ENCODE measurements at places on chromosomes 11 and 22.
A peak's percentile ranks its signal among the peaks of the same experiment; 100 is the strongest.

GRCh38 chr11:14075118-14076078, 112.9 kb downstream of the SPON1 start:
- DNase-seq = peak; percentile 16

DNA sequence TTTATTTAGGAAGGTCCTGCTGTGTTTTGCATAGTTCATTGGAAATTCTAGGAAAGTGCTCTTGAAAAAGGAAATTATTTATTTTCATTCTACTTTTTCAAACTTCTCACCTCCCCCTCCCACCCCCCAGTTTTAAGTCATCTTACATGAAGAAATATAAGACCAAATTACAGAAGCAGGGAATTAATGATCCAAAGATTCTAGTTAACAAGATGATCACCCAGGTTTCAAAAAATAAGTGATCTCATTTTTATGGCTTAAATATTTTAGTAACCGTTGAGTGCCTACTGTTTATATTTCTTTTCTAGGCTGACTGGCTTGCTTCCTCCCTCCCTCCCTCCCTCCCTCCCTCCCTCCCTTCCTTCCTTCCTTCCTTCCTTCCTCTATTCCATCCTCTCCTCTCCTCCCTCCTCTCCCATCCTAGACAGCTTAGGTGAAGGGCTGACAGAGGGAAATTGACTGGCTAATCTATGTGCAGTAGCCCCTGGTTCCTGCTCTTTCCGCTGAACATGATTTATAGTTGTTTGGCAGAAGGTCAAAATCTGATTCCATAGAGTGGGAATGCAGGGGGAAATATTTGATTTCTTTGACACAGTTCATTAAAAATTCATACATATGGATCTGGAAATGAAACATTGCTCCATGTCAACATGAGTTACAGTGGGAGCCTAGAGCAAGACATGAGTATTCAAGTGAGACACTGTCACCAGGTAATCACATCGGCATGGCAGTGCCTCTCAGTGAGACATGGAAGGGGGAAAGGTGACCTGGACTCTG, 123.4 kb downstream of the COMMD9 start:
- DNase-seq = no peak

DNA sequence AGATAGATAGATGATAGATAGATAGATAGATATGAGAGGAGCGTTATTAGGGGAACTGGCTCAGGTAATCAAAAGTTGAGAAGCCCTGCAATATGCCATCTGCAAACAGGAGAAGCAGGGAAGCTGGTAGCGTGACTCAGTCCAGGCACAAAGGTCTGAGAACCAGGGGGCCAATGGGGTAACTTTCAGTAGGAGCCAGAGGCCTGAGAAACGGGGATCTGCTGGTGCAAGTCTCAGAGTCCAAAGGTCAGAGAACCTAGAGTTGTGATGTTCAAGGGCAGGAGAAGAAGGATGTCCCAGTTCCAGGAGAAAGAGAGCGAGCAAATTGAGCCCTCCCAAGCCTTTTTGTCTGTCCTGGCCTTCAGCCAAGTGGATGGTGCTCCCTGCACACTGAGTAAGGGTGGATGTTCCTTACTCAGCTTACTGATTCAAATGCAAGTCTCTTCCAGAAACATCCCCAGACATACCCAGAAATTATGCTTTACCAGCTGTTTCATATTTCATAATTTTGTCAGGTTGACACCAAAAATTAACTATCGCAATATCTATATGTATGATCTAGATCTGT, 87.8 kb upstream of the SLC22A12 start:
- DNase-seq = no peak

DNA sequence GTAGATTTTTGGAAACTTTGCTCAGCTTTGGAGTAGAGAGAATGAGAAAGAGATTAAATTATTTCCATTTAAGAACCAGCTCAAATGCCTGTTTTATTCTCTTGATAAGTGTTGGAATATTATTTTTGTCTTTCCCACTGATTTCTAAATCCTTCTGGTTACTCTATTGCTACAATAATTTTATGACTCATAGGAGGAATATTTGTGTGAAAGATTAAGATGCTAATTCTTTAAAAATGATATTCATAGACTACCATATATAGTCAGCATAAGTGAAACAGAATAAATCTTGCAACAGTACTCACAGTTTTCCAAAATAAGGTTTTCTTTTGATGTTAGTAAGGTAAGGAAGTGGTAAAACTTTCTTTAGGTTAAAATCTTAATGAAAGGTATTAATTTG, 60.9 kb downstream of the YAP1 start:
- no peak for DNase-seq

DNA sequence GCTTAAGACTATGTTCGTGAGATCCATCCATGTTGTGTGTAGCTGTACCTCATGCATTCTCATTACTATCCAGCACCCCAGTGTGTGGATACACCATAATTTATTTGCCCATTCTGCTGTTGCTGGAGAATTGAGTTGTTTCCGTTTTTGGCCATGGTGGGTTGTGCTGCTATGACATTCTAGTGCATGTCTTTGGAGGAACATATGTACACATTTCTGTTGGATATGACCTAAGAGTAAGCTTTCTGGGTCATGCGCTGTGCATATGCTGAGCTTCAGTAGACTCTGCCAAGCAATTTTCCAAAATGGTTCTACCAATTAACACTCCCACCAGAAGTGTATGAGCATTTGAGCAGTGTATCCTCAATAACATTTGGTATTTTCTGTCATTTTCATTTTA, 316.6 kb downstream of the MIAT start:
- no peak for DNase-seq

DNA sequence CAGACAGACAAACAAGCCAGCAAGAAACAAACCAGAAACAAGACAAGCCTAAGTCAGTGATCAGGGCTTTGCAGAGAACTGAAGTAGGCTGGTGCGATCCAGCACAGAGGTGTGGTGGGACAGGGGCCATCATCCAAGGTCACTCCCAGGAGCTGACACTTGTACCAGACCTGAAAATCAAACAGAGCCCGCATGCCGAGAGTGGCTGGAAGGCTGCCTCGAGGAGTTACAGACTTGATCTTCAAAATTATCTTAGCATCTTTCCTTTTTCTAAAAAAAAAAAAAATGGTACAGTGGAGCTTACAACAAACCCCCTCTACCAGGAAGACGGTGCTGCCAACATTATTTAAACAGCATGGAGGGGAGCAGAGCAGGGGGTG, 8.8 kb upstream of the SCUBE1 start:
- no peak for DNase-seq

DNA sequence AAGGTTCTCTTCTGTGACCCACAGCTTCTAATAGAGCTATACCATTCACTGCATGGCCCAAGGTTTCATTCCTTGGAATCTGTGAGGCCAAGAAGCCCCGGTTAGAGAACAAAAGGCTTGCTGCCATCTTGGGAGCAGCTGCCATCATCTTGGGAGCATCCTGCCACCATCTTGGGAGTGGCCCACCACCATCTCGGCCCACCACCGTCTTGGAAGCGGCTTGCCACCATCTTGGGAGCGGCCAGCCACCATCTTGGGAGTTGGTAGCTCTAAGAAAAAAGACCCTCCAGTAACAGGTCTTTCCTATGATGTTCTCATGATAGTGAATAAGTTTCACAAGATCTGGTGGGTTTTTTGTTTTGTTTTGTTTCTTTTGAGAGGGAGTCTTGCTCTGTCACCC, 703.9 kb upstream of the ANO3 start:
- DNase-seq = no peak

DNA sequence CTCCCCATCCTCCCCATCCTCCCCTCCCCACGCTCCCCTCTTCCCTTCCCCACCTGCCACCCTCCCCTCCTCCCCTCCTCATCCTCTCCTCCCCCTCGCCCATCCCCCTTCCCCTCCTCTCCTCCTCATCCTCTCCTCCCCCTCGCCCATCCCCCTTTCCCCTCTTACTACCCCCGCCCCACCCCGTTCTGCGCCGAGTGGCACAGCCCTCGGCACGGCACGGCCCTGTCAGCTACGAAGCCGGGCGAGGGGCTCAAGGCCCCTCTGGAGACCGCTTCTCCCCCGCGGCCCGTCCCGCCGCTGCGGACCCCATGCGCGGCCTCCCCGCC, 449.9 kb downstream of the OPCML start:
- DNase-seq = no peak

DNA sequence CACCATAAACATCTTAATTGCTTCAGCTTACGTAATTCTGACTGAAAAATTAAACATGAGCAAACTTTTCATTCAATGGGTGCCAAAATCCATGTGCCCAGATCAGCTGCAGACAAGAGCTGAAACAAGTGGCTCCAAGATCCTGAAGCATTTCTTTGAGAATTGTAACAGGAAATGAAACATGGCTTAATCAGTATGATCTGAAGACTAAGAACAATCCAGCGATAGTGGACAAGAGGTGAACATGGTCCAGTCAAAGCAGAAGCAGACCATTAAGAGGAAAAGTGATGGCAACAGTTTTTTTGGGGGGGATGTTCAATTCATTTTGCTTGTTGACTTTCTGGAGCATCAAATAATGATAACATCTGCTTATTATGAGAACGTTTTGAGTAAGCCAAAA, 1964.5 kb upstream of the RAG2 start:
- DNase-seq = no peak

GRCh38 chr11:87185228-87185627, 147.5 kb downstream of the TMEM135 start:
- no peak for DNase-seq

DNA sequence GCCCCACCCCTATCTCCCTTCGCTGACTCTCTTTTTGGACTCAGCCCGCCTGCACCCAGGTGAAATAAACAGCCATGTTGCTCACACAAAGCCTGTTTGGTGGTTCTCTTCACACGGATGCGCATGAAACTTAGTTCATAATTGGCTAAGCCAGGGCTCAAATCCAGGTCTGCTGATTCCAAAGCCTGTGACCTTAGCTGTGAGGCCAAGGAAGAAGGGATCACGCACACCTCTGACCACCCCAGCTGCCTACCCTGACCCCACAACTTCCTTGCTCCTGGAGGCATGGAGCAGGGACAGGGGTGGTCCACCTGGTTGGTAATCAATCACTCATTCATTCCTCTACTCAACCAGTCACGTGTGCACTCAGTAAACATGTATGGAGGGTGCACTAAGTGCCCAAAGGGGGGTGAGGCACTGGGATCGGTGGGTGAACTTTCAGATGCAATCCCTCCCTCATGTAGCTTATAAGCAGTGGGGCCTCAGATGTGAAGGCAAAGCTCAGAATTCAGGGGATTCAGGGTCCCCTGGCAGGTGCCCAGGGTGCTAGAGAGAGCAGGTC, 10.3 kb downstream of the FXYD2 start:
- DNase-seq = no peak

- no peak for DNase-seq
Measured at GRCh38 chr11:128658502-128658901, 35.4 kb upstream of the FLI1 start.

- no peak for DNase-seq
Measured at GRCh38 chr22:33747576-33748180, 172.6 kb downstream of the LARGE1 start.

- DNase-seq = no peak
Measured at GRCh38 chr11:132981131-132981956, 551.0 kb downstream of the OPCML start.

GRCh38 chr11:115390441-115390840, 113.8 kb downstream of the CADM1 start:
- DNase-seq = no peak

GRCh38 chr11:59710136-59710847, 3.4 kb downstream of the OR10V1 start:
- DNase-seq = no peak

DNA sequence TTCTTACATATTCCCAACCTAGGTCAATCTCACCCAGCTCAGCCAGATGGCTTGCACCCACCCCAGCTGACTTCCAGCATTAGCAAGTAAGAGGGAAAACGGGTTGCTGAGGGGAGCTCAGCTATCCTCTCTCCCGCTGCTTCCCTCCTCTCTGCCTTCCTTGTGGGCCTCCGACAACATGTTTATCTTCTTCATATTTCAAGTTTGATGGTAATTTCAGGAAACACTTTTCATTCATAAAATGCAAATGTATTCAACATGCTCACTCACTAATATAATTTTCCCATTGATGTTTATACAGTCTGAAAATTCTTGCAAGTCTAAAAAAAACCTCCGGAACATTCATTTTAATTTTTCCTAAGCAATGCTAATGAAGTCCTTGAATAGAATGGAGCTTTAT, 372.5 kb upstream of the B3GAT1 start:
- DNase-seq = no peak

DNA sequence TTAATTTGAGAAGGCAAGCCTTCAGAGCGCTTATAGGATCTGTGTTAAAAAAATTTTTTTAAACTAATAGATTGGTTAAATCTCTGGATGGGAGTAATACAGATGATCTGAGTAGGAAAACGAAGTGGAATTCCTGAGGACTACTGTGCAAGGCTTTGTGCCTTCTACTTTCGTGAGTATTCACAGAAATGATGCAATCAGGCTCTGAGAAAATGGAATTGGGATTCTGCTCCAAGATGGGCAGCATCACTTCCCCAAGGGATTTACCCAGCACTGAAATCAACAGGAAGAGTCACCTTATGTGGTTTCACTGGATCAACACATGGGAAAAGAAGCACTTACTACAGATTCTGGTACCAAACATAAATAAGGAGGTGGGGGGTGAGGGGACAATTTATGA, 12.5 kb downstream of the KMT5B start:
- no peak for DNase-seq

GRCh38 chr11:43723617-43724016, 43.1 kb downstream of the HSD17B12 start:
- DNase-seq = no peak
